Stimulated activated CD8-positive, alpha-beta memory T cell treated with anti-CD3 and anti-CD28 coated beads, Interleukin-4, amount 100 ng/mL, for 4 hours (primary cell): ENCODE measurements at places on chromosomes 5 and 9.

DNA sequence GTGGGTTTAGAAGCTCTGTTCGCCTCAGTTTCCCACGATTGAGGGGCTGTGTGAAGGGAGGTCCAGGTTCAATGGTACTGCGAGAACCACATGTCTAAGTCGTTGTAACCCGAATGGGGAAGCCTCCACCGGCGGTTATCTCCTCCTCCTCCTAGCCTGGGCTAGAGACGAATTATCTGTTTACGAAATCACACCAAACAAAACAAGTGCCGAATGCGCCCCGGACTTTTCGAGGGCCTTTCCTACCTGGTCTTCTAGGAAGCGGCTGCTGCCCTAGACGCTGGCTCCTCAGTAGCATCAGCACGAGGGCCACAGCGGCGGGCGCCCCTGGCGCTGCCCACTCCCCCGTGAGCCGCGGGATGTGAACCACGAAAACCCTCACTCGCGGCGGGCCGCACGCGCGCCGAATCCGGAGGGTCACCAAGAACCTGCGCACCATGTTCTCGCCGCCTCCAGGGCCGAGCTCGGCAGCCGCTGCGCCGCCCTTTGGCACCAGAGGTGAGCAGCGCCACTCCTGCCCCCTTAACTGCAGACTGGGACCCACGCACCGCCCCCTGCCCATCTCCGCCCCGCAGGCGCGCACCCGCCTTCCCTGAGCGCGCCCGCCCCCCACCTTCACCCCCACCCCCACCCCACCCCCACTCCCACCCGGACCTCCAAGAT is at the start of gene CDKN2A:
Gene CDKN2A (minus strand): TSS at position 500 of the 663 bp plus-strand sequence.
- DNase-seq: no peak

- no peak for DNase-seq
Measured at GRCh38 chr5:141681695-141682641, at the start of gene ARAP3. TSS of gene ARAP3 (minus strand) at chr5:141682230. CDS start at chr5:141680486, 1,744 bp downstream.

- no peak for DNase-seq
Measured at GRCh38 chr5:62001640-62002039, 304.4 kb upstream of the KIF2A start.

DNA sequence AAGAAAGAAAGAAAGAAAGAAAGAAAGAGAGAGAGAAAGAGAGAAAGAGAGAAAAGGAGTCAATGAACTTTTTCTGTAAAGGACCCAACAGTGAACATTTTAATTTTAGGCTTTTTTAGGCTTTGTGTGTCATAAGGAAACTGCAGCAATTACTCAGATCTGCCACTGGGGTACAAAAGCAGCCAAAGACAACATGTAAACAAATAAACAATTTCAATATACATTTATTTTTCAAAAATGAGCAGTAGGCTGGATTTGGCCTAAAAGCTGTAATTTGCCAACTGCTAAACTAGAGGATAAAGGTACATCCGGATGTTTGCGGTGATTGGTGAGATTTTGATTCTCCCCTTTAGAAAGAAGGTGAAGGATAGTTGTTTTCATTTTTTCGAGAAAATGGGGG is 143.6 kb downstream of the CEMIP2 start:
- no peak for DNase-seq

GRCh38 chr5:138626333-138626944 is 51.2 kb upstream of the HSPA9 start:
- DNase-seq: no peak

DNA sequence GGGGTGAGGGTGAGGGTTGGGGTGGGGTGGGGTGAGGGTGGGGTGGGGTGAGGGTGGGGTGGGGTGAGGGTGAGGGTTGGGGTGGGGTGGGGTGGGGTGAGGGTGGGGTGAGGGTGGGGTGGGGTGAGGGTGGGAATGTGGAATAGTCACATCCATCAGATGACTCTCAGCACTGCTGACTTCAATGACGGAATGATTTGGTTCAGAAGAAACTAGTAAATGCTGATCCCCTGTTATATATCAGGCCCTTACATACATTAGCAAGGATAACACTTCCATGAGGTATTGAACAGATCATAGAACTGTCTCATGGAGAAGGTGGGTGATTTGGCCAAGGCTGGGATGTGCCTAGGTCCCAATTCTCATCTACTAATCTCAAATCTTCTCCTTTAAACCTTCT is 24.5 kb upstream of the C5orf47 start:
- DNase-seq: no peak
